ENCODE measurements at places on chromosomes 1 and 21. TPM values are rescaled to one million over a fixed set of nuclear protein-coding genes. Genes with fewer than 3 reads are reported as not detected.

Gene SERINC2
- 0.32 TPM for total RNA-seq

DNA sequence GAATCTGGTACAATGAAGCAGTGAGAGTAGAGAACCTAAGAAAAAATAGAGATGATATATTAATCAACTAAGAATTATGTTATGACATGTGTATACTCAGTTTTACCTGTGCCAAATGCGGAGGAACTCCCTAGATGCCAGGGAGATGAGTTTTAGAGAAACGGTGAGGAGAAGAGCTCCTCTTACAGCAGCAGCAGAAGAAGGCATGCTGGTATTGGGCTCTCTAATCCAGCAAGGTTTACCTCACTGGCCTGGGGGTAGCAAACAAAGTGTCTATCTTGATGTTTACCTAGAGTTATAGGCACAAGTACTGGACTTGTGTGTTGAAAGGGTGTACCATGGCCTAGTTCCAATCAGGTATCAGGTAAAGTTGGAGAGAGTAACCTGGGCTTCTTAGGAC is 28.9 kb upstream of the DEPDC1 start:
- DNase-seq, result no peak

- no peak for DNase-seq
These were observed 572.3 kb upstream of the PKN2 start for GRCh38 chr1:88111816-88112215.

- DNase-seq, result no peak
These were observed 76.6 kb downstream of the RGL1 start for GRCh38 chr1:183881387-183882131.
